ENCODE measurements at places on chromosomes 5 and 9. TPM values are rescaled to one million over a fixed set of nuclear protein-coding genes. Genes with fewer than 3 reads are reported as not detected.

The LEAP2 gene
- total RNA-seq, result 1.2 TPM

DNA sequence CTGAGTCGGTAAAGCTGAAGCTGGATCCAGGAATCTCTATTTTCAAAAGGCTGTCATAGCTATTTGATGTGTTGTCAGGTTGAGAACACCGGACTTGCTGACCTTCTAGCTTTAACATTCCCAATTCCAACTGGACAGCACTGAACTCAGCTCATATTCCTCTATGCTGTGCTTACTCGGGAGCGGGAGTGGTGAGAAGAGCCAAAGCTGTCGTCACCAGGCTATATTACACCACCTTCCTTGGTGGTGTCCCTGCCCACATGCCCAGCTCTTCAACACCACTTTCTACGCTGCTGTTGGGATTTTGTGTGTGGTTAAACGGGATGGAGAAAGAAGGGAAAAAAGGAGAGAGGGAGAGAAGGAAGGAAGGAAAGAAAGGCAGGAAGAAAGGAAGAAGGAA is 653.6 kb downstream of the RAB3C start:
- DNase-seq, result no peak

GRCh38 chr5:63131626-63132285 is 553.1 kb downstream of the LRRC70 start:
- DNase-seq, result no peak

The PRLR gene
- 2.4 TPM for total RNA-seq

GRCh38 chr9:16155878-16156277 is 603.0 kb downstream of the CCDC171 start:
- DNase-seq, result no peak

DNA sequence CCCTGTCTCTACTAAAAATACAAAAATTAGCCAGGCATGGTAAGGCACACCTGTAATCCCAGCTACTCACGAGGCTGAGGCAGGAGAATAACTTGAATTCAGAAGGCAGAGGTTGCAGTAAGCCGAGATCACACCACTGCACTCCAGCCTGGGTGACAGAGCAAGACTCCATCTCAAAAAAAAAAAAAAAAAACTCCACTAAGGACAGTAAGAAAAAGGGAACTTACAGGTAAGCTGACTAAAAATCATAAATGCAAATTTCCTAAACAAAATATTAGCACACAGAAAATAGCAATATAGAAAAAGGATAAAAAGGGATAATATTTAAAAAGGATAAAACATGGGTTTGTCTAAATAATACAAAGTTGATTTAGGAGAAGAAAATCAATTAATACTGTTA is 27.9 kb upstream of the HNRNPA0 start:
- no peak for DNase-seq

- DNase-seq, result no peak
Observed at GRCh38 chr9:113598451-113598850, 134.9 kb downstream of the RGS3 start.

The GPR150 gene
- 0.32 TPM for total RNA-seq

DNA sequence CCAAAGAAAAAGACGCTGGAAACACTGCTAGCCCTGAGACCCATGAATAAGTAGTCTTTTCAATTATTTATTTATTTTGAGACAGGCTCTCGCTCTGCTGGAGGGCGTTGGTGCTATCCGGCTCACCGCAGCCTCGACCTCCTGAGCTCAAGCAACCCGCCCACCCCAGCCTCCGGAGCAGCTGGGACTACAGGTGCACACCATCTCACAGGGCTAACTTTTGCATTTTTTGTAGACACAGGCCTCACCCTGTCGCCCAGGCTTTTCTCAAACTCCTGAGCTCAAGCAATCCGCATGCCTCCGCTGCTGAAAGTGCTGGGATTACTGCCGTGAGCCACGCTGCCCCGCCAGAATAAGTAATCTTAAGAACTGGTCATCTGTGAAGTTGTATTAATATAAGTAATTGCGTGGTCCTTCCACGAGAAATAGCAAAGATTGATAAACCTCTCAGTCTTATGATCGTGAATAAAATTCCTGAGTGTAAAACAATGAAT is 1.6 kb downstream of the ANXA2R start:
- no peak for DNase-seq

GRCh38 chr5:30594331-30594730 is 599.2 kb upstream of the CDH6 start:
- DNase-seq, result no peak

- no peak for DNase-seq
Observed at GRCh38 chr5:95235439-95235982, 49.4 kb downstream of the MCTP1 start.

GRCh38 chr5:139646912-139647505 is 1.1 kb upstream of the CXXC5 start:
- no peak for DNase-seq

The MACROH2A1 gene
- 170 TPM for total RNA-seq

GRCh38 chr5:68456756-68457217 is 241.2 kb downstream of the PIK3R1 start:
- no peak for DNase-seq

The KIF12 gene
- 0.84 TPM for total RNA-seq

The ZNF189 gene
- 21.6 TPM for total RNA-seq

DNA sequence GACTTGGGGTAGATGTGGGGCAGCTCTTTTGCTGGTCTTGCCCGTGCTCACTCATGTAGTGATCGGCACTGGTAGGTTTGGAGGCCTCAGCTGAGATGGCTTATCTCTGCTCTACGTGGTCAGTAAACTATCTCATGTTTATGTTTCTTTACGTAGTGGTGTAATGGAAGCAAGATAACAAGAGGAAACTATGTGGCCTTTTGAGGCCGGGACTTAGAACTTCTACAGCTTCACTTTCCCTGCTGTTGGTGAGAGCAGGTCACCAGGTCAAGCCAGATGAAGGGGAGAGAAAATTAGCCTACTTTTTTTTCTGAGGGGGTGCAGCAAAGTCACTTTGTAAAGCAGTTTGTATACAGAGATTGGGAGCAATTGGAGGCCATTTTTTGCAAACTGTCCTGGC is 8.5 kb downstream of the FOCAD start:
- no peak for DNase-seq

GRCh38 chr5:131528682-131529081 is 106.3 kb downstream of the RAPGEF6 start:
- DNase-seq, result no peak

DNA sequence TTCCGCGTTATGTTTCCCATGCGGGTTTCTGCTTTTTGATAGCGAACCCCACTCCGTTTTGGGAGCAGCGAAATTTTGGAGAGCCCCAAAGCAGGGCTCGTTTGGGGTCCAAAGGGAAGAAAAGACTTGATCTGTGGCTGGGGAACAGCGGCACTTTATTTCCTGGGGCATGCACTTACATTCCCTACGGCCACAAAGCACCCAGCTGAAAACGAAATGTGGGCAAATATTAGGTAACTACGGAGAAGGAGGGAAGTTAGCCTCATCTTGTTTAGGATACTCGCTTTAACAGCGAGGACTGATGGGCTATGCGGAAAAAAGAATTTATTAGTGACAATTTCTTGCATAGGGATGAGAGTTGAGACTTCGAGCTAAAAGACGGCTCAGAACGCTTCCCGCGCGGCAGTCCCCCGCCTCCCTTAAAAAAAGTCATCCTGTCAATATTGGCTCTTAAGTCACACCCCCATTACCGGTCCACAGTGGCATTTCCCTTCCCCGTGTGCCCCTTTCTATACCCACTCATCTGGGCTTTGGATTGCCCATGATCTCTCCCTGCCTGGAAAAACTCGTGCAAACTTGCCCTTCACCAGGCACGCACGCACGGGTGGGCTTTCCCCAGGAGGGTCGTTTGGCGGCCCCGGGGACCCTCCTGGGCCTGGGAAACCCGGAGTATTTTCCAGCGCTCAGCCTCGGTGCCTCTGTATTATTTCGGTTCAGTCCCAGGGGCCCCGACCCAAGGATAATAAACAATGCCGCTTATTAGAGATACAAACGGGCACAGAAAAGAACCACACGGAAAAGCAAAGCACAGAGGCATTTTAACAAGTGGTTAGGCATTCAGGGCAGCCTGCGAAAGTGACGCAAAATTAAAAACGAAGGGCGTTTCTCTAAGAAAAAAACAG is 35.8 kb upstream of the NFIB start:
- no peak for DNase-seq

DNA sequence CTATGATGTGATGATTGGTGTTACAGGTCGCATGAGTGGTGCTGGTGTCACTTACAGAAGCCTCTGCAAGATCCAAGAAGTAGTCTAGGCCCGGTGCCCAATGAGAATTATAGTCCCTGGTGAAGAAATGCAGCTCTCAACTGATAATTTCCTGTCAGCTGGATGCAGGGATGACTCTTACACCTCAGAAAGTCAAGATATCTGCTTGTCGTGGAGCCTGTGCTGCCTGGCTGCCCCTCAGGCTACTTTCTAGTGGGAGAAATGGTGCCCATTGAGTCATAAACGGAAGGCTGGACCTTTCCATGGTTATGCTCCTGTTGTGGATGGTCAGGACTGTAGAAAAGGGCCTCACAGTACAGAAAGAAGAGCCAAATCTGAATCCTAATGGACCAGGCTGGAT is 46.8 kb upstream of the NXNL2 start:
- no peak for DNase-seq

All from mesenteric fat pad (tissue), 1 donor.